Chondrocyte (in vitro differentiated cells): ENCODE measurements at places on chromosomes 3 and 15. TPM values are rescaled to one million over a fixed set of nuclear protein-coding genes. Genes with fewer than 3 reads are reported as not detected.

RHOV gene
- 0.12 to 0.31 TPM in 2 of 3 replicates, not detected in the other for total RNA-seq

ISLR gene
- 49.6 to 143 TPM (median 53.3 TPM) in 3 replicates for total RNA-seq

CFAP91 gene
- 0.29 TPM in 1 of 3 replicates, not detected in the others for total RNA-seq

NR2F2 gene
- 151 to 169 TPM (median 167 TPM) in 3 replicates for total RNA-seq

MCCC1 gene
- 17.8 to 24.1 TPM (median 23.3 TPM) in 3 replicates for total RNA-seq

DNA sequence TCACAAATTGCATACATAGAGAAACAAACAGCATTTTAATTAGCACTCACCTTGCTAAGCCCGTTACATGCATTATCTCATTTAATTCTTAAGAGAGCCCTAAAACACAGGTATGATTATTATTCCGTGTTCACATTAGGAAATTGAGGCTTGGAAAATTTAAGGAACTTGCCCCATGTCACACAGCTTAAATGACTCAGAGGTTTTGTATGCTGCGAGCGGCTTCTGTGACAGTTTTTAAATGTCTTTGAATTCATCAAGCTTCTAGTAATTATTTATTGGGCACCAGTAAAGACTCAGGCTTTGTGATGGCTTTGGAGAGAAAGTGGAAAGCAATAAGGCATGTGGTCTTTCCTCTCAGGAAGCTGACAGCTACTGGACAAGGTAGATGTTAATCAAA lies 166.7 kb upstream of the THBS1 start:
- no peaks in the 10 kb centered on the region for H3K27me3 ChIP-seq
- H3K4me1 ChIP-seq, result peaks cover 4% of the 10 kb centered on the region
- no peak overlapping the region for H3K4me3 ChIP-seq
- no peak overlapping the region for H3K27ac ChIP-seq

GRCh38 chr3:46921041-46921440 lies 43.5 kb downstream of the PTH1R start:
- H3K4me1 ChIP-seq, result peaks cover 2% of the 10 kb centered on the region
- no peak overlapping the region for H3K4me3 ChIP-seq
- no peaks in the 10 kb centered on the region for H3K27me3 ChIP-seq
- H3K27ac ChIP-seq, result no peak overlapping the region

GRCh38 chr15:52256930-52257733 lies 38.5 kb downstream of the MYO5C start:
- H3K4me3 ChIP-seq, result no peak overlapping the region
- H3K36me3 ChIP-seq, result no peaks in the 10 kb centered on the region
- peak overlapping the region; percentile 32 for H3K27ac ChIP-seq
- no peak for DNase-seq

DNA sequence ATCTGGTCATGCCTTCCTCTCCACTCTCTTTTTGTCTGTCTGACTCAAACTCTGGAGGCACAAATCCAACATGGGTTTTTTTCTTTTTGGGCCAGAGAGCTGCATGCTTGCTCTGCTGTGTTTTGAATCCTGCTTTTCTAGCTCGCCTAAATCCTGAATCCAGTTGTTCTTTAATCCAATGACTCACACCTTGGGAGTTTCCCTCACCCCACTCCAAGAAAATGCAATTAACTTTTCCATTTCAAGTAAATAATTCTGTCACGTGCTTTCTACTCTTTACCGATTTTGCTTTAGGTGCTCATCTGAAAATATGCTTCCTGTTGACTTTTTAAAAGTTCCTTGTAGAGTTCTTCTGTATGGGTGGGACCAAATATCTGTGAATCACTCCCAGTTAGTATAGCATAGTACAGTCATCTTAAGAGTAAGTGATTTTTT lies 47.6 kb downstream of the SLMAP start:
- no peaks in the 10 kb centered on the region for H3K27me3 ChIP-seq
- DNase-seq, result no peak
- H3K4me3 ChIP-seq, result peak overlapping the region; percentile 24
- H3K4me1 ChIP-seq, result peaks cover 42% of the 10 kb centered on the region

- H3K36me3 ChIP-seq, result no peaks in the 10 kb centered on the region
- peak overlapping the region; percentile 83 for H3K27ac ChIP-seq
- no peaks in the 10 kb centered on the region for H3K27me3 ChIP-seq
- H3K4me3 ChIP-seq, result peak overlapping the region; percentile 99
- peak; percentile 87 for DNase-seq
- peaks cover 23% of the 10 kb centered on the region for H3K4me1 ChIP-seq
Observed at GRCh38 chr3:179563271-179563783, 601 bp downstream of the ACTL6A start.

DNA sequence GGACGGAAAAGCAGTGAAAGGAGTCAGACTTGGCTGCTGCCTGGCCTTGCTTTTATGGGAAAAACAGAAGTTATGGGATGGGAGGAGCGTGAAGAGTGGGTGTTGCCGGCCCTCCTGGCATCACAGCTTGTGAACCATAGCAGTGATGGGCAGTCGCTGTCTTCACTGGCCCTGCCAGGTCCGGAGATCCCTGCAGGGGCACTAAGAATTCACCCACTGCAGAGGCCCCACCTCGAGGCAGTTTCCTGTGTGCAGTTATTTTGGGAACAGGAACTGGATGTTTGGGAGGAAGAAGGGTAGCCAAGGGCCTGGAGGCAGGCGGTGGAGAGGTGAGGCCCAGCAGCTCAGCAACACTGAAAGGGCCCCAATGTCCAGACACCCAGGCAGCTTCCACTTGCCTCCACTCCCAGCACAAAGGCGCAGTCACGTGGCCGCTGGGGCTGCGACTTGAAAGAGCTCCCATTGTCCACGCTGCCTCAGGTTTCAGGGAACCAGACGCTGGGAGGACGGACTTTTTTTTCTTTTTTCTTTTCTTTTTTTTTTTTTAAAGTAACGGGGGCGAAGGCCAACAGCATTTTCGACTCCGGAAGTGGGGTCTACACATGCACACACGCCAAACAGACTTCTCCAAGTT lies 255.6 kb downstream of the ZNF621 start:
- peak; percentile 95 for DNase-seq
- H3K4me1 ChIP-seq, result peaks cover 32% of the 10 kb centered on the region
- peaks cover 7% of the 10 kb centered on the region for H3K27me3 ChIP-seq
- no peaks in the 10 kb centered on the region for H3K36me3 ChIP-seq
- peak overlapping the region; percentile 97 for H3K27ac ChIP-seq

- H3K27ac ChIP-seq, result no peak overlapping the region
- no peaks in the 10 kb centered on the region for H3K27me3 ChIP-seq
- no peaks in the 10 kb centered on the region for H3K36me3 ChIP-seq
- H3K4me3 ChIP-seq, result no peak overlapping the region
- peaks cover 12% of the 10 kb centered on the region for H3K4me1 ChIP-seq
Observed at GRCh38 chr3:144119633-144120032, 148.0 kb downstream of the DIPK2A start.

DNA sequence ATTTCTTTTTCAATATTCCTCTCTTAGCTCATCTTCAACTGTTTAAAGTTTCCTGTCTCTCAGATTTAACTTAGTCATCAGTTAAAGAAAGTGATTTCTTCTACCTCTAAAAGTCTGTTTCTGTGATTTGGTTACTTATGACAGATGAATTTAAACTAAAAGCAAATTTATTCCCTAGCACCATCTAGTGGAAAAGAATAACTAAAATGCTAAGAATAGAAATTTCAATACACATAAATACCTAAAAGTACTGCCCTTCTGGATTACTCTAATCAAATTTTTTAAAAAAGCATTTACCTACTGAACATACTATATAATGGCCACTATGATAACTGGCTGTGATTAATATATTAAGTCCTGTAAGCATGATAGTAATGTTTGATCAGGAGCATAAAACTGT lies 14.0 kb upstream of the ZCWPW2 start:
- H3K27me3 ChIP-seq, result no peaks in the 10 kb centered on the region
- H3K27ac ChIP-seq, result no peak overlapping the region
- DNase-seq, result no peak
- no peaks in the 10 kb centered on the region for H3K36me3 ChIP-seq
- peaks cover 7% of the 10 kb centered on the region for H3K4me1 ChIP-seq

DNA sequence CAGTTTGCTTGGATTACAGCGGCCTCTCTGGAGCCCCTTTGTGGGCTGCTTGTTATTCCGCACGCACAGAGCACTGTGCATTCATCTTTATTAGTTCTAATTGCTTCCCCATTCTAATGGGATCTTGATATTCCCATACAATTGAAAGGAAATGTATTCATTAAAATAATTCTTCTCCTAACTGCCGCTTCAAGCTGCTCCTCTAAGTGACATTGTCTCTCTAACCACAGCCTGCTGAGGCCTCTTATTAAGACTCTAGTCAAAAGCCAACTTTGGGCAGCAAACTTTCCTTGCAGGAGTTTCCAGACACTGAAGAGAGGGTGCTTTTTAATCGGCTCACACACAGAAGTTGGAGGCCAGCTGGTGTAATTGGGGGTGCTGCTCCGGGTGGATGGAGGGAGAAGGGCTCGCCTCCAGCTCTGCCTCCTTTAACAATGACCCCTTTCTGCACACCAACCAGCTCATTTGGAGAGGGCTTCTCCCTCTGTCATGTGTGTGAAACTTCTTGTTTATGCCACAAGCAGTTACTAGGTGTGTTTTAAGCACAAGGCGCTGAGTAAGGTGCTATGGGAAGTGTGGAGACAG lies 5.6 kb upstream of the MAGEF1 start:
- H3K27me3 ChIP-seq, result no peaks in the 10 kb centered on the region
- H3K4me1 ChIP-seq, result peaks cover 40% of the 10 kb centered on the region
- H3K36me3 ChIP-seq, result no peaks in the 10 kb centered on the region
- H3K4me3 ChIP-seq, result peak overlapping the region; percentile 3
- DNase-seq, result no peak
- H3K27ac ChIP-seq, result peak overlapping the region; percentile 22

GRCh38 chr15:100016632-100017031 lies 283.4 kb upstream of the LYSMD4 start:
- no peaks in the 10 kb centered on the region for H3K36me3 ChIP-seq
- peaks cover 47% of the 10 kb centered on the region for H3K4me1 ChIP-seq
- no peak for DNase-seq

DNA sequence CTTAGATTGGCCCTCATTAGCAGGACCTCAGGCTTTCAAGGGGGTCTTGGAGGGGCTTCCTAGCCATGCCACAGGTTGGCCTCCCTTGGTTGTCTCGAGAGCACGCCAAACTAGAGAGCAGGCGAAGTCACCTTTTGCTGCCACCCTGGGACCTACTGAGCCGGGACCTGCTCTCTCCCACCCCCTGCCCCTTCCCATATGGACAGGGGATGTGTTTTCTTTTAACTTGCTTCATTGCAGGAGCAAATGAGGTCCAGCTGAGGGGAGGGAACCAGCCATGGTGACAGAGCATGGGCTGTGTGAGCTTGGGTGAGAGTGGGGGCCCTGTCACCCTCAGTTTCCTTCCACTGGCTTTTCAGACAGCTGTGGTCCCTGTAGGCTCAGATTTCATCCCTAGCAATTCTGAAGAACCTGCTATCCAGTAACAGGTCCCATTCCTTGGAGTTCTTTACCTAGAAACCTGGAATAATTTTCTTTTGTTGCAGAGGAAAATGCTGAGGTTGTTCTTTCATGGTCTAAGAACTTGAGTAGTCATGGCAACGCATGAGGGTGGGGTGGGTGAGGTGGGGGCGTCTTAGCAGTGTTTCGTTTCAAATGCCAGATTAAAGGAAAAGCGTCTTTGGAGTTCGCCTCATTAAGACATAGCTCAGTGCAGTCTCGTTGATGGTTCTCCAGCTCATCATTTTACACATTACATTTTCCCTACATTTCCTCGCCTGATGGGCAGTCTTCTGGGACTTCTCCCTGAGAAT lies 20.1 kb upstream of the MAGEF1 start:
- no peak overlapping the region for H3K27ac ChIP-seq
- DNase-seq, result no peak
- peaks cover 6% of the 10 kb centered on the region for H3K27me3 ChIP-seq
- H3K4me1 ChIP-seq, result peaks cover 5% of the 10 kb centered on the region

DNA sequence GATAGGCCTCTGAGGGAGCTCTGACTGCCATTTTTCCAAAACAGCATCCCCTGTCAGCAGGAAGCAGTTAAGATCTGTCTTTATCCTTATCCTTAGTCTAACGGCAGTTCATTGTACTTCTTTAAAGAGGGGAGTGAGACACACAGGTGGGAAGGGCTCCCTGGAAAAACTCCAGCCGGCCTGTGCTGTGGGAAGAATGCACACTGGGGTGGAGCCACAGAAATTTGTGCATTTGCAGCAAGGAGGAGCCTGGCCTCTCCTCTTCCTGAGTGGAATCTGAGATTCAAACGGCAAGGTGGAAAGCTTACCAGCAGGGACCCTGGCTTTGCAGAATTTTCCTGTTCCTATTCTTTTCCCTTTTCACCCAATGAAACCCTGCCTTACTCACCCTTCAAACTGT lies 1209.4 kb downstream of the ROBO2 start:
- H3K4me3 ChIP-seq, result no peak overlapping the region
- H3K36me3 ChIP-seq, result no peaks in the 10 kb centered on the region
- no peak for DNase-seq
- H3K4me1 ChIP-seq, result peaks cover 3% of the 10 kb centered on the region
- no peak overlapping the region for H3K27ac ChIP-seq

DNA sequence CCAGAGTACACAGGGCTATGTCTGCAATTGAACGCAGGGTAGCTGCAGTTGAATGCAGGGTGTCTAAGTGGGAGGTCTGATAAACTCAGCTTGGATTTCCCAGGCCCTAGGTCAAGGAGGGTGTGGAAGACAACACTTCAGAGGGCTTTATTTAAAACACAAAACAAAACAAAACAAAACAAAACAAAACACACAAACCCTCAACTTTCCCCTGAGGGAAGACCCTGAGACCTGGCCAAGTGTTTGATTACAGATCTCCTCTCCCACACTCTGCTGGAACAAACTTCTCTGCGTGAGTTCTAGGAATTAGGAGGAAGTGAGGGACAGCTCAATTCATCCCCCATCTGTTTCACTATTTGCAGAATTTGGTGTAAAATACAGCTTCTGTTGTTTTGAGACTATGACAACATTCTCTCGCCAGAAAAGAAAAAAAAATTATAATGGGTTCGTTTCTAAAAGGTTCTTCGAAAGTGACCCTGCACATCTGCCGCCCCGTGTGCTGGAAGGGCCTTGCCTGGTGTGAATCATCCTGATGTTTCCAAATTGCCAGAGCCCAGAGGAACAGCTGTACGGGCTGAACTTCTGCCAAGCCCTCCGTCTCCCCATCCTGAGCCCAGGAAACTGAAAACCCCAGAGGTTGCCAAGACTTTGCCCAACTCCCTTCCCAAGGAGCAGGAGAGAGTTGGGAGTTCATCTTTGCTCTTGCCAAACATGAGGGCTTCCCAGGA lies 73.3 kb upstream of the RAD18 start:
- no peak overlapping the region for H3K4me3 ChIP-seq
- no peaks in the 10 kb centered on the region for H3K36me3 ChIP-seq
- H3K4me1 ChIP-seq, result peaks cover 14% of the 10 kb centered on the region
- no peak for DNase-seq

DNA sequence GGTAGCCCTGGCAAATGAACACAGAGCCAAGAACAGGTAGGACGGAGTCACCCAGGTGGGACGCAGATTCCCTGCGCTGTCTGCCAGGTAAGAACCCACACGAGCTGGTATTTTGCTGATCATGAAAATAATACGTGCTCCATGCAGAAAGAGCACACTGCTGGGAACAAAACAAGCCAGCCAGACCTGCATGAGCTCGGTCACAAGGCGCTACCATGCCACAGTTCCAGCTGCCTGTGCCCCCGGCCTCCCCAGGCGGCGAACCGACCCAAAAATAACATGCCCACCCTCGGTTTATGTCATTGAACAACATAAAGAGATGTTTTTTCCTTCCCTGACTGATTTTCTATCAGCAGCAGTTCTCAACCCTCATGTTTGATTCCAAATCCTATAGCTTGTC lies 25.8 kb downstream of the CYFIP1 start:
- no peaks in the 10 kb centered on the region for H3K27me3 ChIP-seq
- H3K4me3 ChIP-seq, result no peak overlapping the region
- peaks cover 42% of the 10 kb centered on the region for H3K4me1 ChIP-seq
- H3K36me3 ChIP-seq, result no peaks in the 10 kb centered on the region
- no peak for DNase-seq

GRCh38 chr3:115990669-115991068 lies 367.4 kb downstream of the GAP43 start:
- H3K27ac ChIP-seq, result no peak overlapping the region
- H3K27me3 ChIP-seq, result no peaks in the 10 kb centered on the region
- peaks cover 6% of the 10 kb centered on the region for H3K4me1 ChIP-seq
- no peaks in the 10 kb centered on the region for H3K36me3 ChIP-seq
- no peak for DNase-seq
